ENCODE measurements at places on chromosomes 2 and 18.

DNA sequence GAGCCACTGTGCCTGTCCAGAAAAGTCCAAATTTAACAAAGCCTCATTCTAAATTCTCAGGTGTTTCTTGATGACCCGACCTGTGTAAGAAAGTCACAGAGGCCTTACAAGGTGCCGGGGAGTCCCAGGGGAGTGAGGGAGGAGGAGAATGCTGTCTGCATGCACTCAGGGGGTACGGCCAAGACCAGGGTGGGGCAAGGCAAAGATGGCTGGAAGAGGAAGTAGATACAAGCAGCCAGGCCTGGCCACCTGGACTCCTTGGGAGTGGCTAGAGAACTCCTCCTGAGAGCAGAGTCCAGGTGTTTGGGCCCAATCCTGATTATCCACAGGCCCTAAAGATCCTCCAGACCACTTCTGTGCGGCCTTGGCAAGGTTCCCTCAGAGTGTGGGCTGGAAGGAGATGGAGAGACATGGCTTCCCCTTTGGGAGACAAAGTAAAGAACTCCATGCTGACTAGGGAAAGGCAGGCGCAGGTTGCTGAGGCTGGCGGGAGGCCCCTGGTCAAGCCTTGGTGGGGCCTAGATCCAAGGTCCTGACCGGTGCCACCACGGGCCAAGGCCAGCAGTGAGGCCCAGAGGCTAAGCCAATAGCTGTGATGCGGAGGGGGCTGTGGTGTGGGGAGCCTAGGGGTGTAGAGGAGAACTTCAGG lies 74.7 kb downstream of the COPS8 start:
- DNase-seq, result no peak

DNA sequence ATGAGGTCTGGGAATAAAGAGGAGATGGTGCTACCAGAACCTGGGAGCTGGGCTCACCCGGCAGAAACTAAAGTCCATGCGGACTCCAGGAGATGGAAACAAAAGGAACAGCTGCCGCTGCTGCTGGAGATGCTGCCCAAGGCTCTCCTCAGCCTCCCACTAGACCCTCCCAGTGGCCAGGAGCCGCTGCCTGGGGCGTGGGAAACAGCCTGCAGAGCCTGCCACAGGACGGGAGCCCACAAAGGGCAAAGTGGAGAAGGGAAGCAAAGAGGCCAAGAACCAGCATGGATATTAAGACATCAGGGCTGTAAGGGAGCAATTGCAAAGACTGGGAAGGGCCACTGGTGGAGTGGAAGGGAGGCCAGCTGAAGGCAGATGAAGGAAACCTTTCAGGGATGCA lies 179.6 kb downstream of the NCK2 start:
- DNase-seq, result no peak

DNA sequence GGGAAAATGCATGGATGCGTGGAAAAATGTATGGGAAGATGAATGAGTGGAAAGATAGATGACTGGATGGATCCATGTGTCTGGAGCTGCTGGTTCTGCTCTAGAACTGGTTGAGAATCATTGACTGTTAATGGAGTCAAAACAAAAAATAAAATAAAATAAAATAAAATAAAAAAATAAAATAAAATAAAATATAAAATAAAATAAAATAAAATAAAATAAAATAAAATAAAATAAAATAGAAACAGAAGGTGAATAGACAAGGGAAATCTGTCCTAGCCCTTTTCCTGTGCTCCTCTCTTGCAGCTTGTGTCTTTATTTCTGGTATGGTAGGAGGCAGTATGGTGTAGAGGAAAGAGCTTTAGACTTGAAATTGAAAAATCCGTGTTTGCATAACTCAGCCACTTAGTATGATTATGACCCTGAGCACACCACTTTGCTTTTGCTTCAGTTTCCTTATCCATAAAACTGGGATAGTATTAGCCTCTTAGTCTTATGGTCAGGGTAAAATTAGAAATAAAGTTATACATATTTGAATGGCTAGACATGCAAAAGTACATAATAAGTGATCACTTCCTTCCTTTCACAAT lies 51.0 kb downstream of the PSD4 start:
- DNase-seq, result no peak

- no peak for DNase-seq
Observed at GRCh38 chr2:181318504-181319280, 138.5 kb upstream of the ITGA4 start.

Data from hematopoietic multipotent progenitor cell treated with erythropoietin and hydrocortisone succinate and interleukin-3 and kit ligand, for 6 days (in vitro differentiated cells).